Left hindlimb (tissue), 1 donor: ENCODE measurements at places on chromosomes 1 and 21.

DNA sequence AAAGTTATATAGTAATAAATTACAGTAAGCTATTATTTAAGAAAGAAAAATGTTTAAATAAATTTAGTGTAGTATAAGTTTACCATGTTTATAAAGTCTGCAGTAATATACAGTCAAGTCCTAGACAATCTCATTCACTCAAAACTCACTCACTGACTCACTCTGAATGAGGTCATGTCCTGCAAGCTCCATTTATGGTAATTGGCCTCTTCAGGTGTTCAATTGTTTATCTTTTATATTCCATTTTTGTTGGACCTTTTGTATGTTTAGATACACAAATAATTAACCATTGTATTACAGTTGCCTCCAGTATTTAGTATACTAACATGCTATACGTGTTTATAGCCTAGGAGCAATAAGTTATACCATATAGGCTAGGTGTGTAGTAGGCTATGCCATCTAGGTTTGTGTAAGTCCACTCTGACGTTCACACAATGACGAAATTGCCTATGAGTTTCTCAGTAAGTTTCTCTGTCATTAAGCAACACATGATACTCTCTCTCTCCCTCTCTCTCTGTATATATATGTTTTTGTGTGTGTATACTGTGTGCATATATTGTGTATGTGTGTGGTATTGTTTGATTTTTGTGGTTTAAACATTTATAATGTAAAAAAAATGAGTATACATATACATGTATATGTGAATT lies 161.2 kb downstream of the NCAM2 start:
- no peak for DNase-seq

DNA sequence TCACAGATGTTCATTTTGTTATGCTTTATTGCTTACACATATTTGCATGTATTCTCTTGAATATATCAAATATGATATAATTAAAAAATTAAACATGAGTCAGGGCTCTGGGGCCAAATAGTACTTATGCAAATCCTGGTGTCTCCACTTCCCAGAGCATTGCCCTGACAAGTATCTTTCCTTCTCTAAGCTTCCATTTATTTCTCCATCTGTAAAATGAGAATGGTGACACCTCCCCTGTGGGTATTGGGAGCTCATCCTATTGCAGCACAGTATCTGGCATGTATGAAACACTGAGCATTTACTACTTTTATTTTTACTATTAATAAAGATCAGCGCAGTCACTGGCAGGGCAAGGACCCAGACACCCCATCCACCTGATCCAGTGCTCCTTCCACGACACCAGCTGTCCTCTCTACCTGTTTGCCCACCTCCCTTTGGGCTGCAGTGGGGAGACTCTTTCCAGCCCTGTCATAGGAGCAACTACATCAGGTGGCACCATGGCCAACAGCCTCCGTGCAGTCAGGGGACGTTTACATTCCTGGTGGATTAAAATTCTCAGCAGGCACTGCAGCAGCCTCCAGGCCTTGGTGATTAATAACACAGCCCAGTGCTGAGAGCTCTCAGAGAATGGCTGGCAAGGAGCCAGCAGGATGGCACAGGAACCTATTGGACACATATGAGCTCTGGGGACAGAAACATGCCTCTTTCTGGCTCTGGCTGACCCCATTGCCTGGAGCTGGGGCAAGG lies 113.0 kb downstream of the DMRTB1 start:
- peak; percentile 25 for DNase-seq

DNA sequence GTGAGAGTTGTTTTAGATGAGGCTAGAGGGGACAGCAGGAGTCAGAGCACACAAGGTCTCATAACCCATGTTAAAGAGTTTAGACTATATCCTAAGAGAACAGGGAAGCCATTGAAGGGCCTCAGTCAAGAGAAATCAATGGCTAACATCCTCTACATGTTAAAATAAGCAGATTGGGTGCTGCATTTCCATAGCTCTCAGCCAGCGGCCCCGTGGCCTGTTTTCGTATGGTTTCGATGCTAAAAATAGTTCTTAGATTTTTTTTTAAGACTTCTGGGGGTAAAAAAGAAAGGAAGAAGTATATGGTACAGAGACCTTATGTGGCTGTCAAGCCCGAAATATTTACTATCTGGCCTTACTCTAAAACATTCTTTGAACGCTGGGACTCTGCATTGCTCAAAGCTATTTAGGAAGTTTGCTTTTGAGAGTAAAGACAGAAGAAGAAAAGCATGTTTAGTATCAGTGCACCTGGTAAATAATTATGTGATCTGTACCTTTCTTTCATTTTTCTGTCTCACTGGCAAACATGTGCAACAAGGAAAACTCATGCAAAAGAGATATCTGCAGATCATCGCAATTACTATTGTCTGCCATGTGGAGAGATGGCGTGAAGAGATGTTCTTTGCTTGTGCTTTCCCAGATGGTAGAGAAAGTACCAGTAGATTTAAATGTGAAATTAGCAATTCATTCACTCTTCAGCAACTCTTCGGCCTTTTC lies 8.4 kb downstream of the PDIK1L start:
- DNase-seq: no peak

DNA sequence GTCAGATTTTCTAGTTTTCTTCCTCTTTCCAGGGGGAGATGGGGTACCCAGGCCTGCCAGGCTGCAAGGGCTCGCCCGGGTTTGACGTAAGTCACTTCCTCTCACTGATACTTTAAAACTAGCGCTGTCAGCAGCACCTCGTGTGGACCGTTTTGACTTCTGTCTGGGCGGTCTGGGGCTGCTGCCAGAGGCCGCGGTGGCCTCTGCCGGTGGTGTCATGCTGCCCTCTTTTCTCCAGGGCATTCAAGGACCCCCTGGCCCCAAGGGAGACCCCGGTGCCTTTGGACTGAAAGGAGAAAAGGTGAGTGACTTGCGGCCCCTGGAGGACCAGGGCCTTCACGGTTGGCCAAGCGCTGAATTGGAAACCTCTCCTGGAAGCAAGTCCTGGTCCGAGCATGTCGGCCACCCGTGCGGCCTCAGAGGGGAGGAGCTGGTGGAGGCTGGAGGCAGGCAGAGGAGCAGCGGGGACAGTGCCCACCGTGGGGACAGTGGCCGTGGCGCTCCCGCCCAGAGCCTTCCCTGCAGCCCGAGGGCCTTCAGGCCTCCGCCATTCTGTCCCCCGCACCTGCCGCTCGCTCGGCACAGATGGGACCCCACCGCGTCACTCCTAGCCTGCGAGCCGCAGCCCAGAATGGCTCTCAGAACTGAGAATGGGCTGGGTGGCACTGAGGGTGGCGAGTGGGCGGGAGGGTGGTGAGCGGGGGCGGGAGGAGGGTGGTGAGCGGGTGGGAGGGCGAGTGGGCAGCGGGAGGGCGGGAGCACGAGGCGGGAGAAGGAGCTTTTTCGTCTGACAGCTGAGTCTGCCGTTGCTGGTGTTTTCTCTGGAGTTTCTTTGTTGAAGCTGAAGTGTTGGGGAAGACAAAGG lies 9.4 kb downstream of the COL6A1 start:
- peak; percentile 15 for DNase-seq

- no peak for DNase-seq
Observed at GRCh38 chr1:116166655-116167054, 55.5 kb downstream of the MAB21L3 start.

- peak; percentile 96 for DNase-seq
Observed at GRCh38 chr1:222713091-222713961, 962 bp downstream of the BROX start.

GRCh38 chr1:39676948-39677548 lies 5.1 kb upstream of the NT5C1A start:
- no peak for DNase-seq

DNA sequence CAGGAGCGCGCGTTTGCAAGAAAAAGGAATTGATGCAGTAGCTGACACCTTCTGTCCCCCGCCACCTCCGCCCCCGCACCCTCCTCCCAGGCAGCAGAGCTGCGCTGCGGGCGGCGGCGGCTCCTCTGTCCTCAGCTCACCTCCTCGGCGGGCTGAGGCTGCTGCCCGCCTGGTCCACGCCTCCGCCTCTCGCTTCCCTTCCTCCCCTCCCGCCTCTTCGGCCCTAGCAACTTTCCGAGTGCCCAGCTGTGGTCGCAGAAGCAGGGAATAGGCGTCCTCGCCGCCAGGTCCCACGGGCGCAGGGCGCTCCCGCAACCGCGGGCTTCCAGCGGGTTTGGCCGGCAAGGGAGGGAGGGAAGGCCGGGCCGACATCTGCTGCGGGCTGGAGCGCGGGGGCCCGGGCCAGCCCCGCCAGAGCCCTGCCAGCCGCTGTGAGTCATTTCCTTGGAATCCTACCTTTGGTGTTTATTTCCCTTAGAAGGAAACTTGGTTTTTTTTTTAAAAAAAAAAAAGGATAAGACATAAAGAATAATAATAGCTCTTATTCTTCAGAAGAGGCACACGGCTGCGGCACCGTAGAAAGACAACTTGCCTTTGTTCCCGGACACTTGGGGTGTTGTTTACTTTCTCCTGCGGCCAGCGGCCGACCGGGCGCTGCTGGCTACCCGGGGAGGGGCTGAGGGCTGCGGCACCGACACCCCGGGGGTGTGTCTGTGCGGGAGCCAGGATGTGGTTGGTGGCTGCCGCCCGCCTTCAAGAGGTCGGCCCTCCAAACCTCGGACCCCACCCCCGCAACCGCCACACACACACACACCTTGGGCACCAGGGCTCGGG lies 1.1 kb downstream of the SERTAD4 start:
- DNase-seq: peak; percentile 73

- DNase-seq: no peak
Observed at GRCh38 chr1:37458551-37458950, 15.8 kb upstream of the ZC3H12A start.

GRCh38 chr1:78045926-78046778 lies at the start of gene GIPC2:
TSS of gene GIPC2 (plus strand) at chr1:78045966. CDS start at chr1:78046095, 129 bp downstream.
- peak; percentile 45 for DNase-seq

DNA sequence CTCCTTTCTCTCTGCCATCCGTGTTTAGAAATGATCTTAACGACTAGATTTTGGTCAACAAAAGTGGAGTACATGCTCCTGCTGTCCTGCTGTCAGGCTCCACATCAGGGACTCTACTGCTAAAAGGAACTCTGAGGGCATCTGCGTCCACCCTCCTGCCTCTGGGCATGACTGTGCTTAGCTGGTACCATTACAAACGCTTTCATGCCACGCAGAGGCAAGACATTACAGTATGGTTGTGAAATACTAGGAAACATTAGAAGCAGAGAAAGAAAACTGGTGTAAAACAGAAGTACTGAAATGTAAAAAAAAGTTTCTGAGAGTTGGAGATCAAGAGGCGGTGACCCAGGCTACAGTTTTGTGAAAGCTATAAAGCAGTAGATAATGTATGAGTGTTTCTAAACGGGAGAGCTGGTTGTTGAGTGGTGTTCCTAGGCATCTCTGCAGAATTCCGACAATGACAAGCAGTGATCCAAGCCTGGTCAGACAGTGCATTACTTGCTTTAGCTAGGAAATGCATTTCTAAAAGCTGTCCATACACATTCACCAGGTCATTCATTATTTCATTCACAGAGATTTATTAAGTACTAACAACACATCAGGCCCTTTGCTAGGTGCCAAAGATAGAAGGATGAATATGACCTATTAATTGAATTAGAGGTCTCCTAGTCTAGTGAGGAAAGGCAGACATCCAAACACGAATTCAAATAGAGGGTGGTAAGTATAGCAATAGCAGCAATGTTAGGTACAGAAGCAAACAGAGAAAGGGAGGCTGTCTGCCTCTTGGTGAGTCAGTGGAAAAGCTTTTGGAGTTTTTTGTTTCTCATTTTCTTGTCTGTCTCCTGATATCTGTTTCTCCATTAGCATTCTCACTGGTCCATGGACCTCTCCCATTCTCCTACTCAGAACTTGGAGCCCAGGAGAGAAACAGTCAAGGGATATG lies 401.9 kb downstream of the LMO4 start:
- no peak for DNase-seq

DNA sequence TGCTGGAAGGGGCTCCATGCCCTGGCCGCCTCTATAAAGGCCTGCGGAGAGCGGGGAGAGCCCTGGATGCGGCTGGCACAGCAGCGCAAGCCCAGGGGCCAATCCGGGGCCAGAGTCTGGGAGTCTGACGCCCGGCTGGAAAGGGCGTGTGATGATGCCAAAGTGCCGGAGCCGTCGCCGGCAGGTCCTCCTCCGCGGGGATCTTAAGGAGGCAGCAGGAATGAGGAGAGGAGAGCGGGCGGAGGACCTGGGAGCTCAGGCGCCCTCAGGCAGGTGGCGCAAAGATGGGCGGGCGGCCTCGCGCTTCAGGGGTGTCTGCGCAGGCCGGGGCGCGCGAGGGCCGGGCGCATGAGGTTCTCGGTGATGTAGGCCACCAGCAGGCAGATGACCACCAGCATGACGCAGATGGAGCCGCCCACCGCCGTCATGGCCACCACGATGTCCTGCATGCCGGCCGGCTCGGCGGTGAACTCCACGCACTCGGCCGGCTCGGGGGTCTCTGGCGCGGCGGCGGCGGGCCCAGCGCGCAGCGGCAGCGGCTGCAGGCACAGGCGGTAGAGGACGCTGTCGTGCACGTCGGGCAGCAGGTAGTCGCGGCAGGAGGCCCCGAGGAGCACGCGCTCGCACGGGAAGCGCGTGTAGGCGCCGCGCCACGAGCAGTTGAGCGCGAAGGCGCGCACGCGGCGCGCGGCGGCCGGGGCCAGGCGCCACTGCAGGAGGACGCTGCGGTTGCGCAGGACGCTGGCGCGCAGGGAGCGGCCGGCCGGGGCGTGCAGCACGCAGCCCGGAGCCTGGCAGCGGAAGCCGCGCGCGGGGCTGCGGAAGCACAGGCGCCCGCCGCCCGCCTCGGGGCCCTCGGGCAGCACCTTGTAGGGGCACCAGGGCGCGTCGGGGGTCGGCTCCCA lies 653 bp downstream of the FNDC10 start:
- DNase-seq: no peak

- DNase-seq: peak; percentile 30
Observed at GRCh38 chr1:115251856-115252255, 86.2 kb downstream of the NGF start.

DNA sequence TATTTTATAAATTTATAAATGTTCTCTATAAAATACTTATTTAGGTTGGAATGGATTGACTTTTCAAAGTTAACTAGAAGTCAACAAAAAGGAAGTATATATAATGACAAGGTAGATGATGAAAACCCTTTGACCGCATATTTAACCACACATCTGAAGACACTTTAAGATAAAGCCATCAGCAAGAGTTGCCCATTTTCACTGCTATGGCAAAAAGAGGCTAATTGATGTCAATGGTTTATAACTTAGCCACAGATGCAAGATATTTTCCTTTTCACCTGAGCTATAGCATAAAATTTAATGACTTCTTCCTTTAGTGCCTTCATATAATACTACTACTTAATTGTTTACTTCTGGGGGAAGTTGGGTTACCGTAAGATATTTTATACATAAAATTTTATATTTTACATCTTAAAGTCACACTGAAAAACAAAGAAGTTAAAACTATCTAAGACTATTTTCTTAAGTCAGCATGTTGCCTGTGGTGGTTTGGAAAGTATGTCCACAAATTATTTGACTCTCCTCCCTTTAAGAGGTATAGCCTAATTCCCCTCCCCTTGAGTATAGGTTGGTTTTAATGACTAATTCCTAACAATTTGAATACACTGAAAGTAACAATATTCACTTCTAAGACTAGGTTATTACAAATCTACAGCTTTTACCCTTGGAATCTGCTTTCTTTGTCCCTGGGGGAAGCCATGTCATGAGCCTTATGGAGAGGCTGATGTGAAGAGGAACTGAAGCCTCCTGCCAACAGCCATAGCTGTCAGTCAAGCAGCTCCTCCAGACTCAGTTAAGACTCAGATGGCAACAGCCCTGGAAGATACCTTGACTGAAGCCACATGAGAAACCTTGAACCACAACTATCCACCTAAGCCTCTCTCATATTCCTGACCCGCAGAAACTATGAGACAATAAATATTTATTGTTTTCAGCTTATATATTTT lies 40.3 kb upstream of the LRRC8B start:
- no peak for DNase-seq
